Nucleus accumbens (tissue), 56 donors: ENCODE measurements at places on chromosomes 7 and 10.

- no peak for DNase-seq
These were observed 53.1 kb upstream of the KMT2E start for GRCh38 chr7:104960741-104961448.

DNA sequence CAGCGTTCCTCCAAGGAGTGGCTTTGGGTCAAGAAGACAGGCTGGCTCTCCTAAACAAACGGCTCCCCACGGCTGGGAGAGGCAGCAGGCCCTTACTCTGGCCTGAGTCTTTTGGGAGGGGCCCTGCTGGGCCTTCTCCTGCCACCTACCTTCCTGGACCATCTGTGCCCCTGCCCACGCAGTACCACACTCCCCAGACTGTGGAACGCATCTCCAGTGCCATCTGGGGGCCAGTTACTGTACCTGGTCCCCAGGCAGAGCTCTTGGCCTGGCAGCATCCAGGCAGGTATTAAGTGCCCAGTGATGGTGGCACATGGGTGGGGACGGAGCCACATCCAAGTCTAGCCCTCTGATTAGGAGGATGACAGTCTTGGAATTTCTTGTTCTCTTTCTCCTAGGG, 14.4 kb downstream of the ALKBH4 start:
- DNase-seq, result no peak

DNA sequence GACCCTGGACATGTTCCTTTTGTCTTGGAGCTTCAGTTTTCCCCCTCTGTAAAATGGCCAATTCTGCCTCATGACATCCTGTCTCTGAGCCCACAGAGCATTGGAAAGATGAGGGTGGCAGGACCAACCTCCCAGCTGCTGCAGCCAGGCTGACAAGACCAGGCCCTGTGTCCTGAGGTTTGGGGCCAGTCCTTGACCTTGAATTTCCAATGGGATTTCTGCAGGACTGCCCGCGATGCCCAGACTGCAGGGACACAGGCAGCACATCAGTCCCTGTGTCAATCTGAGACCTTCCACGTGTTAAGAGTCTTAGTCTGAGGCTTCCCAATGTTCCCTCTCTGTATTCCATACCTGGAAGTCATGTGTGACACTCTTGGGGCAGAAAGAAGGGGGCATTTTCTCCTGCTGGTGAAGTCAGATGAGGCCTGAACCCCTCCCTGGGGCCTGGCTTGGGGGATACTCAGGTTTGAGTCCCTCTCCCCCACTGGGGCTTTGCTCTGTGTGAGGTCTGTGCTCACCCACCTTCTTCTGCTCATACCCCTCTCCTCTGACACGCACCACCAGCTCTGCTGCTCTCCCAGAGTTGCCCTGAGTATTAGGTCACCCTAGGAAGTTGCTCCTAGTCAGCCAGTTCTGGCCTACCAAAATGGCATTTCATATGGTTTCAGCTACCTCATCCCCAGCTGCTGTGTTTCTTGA, 79.2 kb downstream of the ADCY1 start:
- no peak for DNase-seq

- no peak for DNase-seq
These were observed 572 bp downstream of the ATP5MF start for GRCh38 chr7:99465421-99465768.

GRCh38 chr10:11483201-11484148, 128.0 kb downstream of the USP6NL start:
- no peak for DNase-seq

DNA sequence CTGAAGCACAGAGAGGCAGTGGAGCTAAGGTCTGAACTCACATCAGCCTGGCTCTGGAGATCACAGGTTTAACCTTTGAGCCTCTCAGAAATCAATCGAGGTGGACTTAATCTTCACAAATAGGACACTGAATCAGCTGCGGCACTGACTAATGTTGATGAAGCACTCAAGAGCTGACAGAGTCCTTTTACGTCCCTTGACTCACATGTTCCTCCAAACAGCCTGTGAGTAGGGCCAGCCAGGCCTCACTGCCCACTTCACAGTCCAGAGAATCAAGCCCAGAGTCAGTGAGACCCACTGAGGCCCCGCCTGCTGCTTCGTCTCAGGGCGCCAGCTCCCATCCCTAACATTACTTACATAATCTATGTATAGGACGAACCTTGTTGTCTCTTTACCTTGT, 63.1 kb downstream of the TNS3 start:
- no peak for DNase-seq

DNA sequence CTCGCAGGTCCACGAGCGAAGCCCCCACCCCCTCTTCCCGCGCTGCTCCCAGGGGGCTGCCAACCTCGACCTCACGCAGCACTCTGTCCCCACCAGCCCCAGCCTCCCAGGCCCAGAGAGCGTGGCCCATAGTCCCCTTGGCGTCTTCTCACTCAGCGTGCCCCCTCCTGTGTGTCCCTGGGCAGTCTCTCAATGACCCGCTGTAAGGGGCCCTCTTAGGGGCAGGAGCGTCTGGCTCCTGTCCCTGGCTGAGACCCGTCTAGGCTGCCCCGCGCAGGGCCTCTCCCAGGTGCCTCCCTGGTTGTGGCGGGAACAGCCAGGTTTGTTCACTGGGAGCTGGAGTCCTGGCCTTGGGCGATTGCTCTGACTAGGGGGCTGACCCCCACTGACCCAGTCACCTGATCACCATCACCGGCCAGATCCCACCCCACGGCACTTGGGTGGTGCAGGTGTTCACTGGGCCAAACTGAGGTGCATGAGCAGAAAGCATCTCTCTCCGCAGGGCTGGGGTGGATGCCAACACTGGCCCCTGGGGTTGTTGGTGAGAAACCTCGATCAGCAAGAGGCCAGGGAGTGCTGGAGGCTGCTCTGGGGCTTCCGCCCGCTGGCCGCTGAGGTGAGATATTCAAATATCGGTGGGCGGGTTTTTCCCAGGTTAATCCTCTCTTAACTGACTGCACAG, 12.6 kb upstream of the WDFY4 start:
- no peak for DNase-seq

DNA sequence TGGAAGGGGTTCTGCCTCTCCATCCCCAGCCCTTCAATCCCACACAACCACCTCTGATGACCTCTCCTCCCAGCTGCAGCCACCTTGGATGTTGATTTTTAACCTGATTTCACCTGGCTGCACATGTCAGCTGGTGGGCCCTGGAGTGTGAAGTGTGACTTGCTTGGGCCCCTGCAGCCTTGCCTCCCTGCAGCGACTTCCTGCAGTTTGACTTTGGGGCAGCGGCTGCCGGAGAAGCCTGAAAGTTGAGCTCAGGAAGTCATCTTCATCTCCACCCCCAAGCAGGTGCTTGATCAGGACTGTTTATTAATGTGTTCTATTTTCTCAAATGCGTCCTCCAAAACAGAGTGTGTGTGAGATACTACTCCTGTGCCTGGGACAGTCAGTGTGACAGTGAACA, 675.2 kb upstream of the GALNT17 start:
- DNase-seq, result no peak

- no peak for DNase-seq
These were observed 28.8 kb upstream of the CHST15 start for GRCh38 chr10:124122211-124122610.

DNA sequence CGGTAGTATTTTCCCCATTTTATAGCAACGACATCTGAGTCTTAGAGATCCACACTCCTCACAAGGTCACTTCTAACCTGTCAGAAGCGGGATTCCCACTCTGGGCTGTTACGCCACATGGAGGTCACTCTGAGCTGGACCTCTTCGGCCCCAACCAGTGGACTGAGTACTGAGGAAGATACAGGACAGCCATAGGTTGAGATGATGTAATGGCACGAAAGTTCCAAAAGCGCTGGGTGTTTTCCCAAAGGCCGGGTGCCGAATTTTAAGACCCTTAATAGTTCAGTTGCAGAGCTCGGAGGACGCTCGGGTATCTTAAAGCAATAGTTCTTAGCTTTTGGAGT, 699 bp downstream of the GHITM start:
- no peak for DNase-seq

DNA sequence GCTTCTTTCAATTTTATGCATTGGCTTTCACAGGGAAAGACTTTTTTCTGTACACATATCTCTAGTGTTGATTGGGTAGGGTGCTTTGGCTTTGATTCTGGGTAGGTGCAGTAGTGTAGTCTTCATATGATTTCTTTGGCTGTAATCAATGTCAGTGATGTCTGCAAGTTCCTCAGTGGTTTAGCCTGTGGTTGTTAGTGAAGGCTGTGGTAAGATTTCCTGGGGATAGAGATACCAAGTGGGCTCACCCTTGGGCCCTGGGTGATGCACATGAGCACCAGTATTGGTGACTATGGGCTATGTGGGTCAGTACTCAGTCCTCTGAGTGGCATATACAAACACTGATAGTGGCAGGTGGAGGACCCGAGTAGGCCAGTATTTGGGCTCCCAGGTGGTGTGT, 13.0 kb downstream of the GIMAP8 start:
- DNase-seq, result no peak

DNA sequence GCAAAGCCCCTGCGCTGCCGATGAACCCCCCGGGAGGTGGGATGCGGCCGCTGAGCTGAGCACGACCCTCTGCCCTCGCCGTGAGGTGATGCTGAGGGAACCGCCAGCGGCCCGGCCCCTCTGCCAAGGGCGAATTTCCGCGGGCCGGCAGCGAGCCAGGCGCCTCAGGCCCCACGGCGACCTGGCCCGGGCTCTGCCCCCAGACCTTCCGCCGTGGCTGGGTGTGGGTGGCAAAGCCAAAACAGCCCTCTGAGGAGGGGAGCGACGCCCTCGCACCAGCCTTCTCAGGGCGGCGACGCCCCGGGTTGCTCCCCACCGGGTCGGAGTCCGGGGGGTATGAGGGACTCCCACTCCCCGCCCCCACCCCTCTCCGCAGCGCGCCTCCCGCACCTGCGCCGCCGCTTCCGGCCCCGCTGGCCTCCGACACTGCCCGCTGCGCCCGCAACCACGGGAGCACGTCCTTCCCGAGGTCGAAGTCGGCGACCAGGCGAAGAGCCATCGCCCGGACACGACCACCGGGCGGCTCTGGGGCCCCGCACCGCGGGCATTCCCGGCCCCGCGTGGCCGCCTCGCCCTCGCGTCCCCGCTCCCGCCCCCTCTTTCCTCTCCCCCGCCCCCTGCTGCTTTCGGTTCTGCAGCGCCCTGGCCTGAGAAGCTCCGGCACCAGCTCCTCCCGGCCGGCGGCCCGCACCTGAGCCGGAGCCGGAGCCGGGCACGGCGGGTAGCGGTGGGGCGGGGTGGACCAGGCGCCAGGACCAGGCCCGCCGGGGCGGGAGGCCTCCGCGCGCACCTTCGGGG, at the start of gene GSAP:
GSAP (minus strand) TSS at position 527 of the 798 bp plus-strand sequence; CDS start at position 499, 28 bp downstream.
- peak; percentile 17 for DNase-seq

GRCh38 chr10:88120599-88121333, 257.3 kb downstream of the PTEN start:
- DNase-seq, result no peak

DNA sequence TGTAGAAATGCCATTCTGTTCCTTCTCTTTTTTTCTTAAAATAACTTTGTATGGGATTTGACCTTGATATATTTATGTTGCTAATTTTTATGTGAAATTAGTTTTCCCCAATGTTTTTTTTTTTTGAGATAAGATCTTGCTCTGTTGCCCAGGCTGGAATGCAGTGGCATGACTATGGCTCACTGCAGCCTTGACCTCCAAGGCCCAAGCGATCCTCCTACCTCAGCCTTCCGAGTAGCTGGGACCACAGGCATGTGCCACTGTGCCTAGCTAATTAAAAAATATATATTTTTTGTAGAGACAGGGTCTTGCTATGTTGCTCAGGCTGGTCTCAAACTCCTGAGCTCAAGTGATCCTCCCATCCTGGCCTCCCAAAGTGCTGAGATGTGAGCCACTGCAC, 16.0 kb downstream of the VPS26A start:
- no peak for DNase-seq

DNA sequence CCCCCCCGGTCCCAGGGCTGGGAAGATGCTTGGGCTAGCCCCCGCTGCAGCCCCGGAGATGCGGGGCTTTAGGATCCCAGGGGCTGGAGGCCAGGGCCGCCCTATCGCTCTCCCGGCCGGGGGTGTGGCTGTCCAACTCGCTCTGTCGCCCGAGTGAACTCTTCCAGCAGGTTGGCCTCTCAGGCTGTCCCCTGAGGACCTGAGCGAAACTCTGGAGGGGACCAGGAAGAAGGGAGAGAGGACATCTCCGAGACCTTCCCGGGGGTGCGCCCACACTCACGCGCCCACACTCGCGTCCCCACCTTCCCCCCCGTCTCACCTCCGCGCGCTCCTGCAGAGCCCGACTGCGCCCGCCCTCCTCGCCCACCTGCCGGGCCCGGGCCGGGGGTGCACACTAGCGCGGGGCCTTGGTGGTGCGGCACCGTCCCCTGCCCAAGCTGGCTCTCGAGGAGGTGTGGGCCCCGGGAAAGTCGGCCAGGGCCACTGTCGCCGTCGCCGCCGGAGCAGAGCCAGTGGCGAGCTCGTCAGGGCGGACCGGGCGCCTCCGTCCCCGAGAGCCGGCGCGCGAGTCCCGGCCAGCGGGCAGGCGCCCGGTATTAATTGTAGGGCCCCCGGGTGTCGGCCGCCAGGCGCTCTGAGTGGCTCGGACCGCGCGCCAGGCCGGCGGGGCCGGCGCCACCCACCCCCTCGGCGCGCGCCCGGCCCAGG, 101.7 kb upstream of the SVIL start:
- no peak for DNase-seq

- no peak for DNase-seq
These were observed 674.0 kb upstream of the C7orf33 start for GRCh38 chr7:147916573-147916972.

GRCh38 chr7:27210441-27211083, 10.7 kb upstream of the HOXA13 start:
- no peak for DNase-seq

DNA sequence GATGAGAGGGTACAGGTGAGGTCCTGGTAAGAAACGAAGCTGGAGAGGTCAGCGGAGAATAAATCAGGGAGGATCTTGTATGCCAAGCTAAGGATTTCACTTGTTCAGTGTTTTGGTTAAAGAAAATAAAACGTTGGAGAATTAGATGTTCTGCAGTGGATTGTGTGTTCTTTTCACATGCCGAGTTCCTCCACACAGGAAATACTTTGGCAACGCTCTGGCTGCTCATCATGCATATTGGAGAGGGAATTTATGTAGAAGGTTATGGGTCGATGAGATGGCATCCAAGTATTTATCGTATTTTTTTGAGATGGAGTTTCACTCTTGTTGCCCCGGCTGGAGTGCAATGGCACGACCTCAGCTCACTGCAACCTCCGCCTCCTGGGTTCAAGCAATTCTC, 11.0 kb downstream of the RPS24 start:
- DNase-seq, result no peak

GRCh38 chr7:37198906-37199485, 249.7 kb downstream of the ELMO1 start:
- DNase-seq, result peak; percentile 68

DNA sequence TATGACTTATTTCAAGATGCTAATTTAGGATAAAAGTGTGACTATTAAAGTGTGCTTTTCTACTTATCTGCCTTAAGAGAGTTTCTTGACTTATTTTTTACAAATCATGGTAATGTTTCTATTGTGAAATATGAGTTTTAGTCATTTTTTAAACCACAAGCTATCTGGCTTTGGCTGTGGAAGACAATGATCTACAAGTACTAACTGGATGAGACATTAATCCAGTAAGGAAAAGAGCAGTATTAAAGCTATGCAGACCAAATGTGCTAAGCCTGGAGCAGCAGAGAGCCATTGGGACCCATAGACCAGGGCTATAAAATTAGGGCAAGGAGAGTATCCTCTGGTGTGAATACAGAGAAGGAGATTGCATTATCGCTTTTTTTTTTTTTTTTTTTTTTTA, 92.4 kb downstream of the SEMA3A start:
- DNase-seq, result no peak

- DNase-seq, result no peak
These were observed 14.2 kb upstream of the CAMK2G start for GRCh38 chr10:73888514-73888913.

GRCh38 chr7:128022631-128023532, 8.4 kb downstream of the LRRC4 start:
- no peak for DNase-seq
